ENCODE measurements at places on chromosomes 3 and 15.

DNA sequence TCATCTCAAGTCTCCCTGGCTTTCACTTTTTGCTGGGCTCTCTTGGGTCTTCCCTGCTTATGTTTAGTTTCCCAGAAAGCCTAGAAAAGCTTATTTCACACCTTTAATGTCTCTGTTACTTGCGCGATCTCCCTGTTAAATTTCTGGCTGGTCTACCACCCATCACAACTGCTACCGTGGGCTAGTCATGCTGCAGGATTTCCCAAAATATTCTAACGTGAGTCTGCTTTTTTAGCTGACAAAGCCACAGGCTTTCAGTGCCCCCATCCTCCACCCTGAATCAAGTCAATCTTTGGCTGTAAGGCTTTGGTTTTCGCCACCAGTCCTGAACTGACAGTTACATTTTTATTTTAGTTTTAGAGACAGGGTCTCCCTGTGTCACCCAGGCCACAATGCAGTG lies 74.1 kb downstream of the SUMF1 start:
- DNase-seq: no peak

- DNase-seq: no peak
Observed at GRCh38 chr15:28456476-28457395, 76.0 kb downstream of the GOLGA8G start.

- DNase-seq: no peak
Observed at GRCh38 chr3:178875157-178875556, 196.5 kb downstream of the ZMAT3 start.

DNA sequence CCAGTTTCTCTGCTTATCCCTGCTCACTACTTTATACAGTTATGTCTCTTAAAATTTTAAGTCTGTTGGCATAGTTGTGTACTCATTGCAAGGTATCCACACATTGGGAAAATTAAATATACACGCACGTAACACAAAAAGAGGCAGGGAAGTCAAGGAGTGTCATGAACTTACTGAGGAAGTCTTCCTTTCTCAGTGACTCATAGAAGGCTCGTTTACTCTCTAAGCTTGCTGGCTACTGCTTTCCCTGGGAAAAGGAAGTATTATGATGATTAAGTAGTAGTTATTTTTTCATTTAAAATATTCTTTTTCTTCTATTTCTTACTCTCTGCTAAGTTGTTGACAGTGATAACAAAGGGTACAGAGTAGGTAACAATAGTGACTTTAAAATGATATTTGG lies 287.3 kb downstream of the UBE2E2 start:
- no peak for DNase-seq

DNA sequence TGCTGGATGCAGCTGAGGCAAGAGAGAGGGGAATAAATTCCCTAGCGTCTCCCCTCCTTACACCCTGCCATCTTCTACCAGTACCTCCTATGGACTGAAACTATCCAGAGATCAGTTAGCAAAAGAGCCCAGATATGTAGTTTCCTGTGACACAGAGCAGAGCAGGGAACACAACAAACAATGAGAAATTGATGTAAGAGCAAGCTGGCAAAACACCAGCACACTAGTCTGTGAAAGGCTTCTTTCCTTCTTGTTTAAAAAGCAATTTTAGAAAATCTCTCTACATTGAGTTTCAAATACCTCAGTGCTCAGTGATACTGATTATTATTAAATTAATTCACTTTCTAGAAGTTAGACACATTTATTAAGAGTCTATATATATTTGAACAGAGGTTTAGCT lies 215.6 kb upstream of the AZI2 start:
- DNase-seq: no peak

DNA sequence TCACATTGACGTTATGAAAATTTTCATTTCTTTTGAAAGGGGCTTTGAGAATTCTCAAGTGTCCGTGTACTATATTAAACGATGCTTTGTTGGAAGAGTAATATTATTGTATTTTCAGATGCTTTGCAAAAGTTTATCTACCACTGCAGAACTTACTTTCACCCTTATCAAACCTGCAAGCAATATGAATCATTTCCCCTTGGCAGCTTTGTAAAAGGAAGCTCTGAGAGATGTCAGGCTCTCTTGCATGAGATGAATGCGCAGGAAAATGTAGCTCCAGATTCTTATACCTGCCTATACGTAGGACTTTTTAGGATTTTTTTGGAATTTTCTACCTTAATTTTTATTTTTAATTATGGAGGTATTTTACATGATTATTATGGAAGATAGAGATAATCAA lies 34.5 kb downstream of the GPD1L start:
- no peak for DNase-seq

GRCh38 chr15:40511472-40512133 lies 40.8 kb downstream of the CHST14 start:
- DNase-seq: no peak

GRCh38 chr3:186383026-186383993 lies 21.3 kb upstream of the DGKG start:
- DNase-seq: no peak

DNA sequence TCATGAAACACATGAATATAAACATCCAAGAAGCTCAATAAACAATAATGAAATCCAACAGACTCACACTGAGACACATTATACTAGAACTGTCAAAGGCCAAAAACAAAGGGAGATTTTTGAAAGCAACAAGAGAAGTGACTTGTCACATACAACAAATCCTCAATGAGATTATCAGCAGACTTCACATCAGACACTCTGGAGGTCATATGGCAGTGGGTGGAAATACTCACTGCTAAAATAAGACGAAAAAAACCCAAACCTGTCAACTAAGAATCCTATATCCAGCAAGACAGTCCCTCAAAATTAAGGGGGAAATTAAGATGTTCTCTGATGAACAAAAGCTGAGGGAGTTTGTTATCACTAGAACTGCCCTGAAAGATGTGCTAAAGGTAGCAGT lies 125.4 kb upstream of the MELTF start:
- DNase-seq: no peak
